ENCODE measurements at places on chromosomes 5 and 9. TPM values are rescaled to one million over a fixed set of nuclear protein-coding genes. Genes with fewer than 3 reads are reported as not detected.
A peak's percentile ranks its signal among the peaks of the same experiment; 100 is the strongest.

DNA sequence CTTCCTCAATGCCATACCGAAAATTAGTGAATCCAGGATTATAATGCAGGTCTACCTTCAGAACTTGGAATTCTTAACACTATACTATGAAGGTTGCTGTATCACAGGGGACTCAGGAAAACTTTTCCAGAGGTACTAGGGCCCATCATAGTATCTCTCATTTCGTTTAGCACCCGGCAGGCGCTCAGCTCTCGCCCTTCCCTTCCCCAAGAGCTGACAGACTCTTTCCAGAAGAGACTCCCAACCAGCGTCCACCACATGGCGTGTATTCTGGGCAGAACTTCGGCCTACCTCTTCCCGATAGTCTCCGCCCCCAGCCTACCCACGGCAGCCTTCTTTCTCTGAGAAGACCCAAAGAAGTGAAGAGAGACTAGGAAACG, 271 bp downstream of the NOL8 start:
- peak overlapping the region; percentile 89 for H3K27ac ChIP-seq
- no peak for DNase-seq
- H3K27me3 ChIP-seq: no peaks in the 10 kb centered on the region
- H3K4me3 ChIP-seq: peak overlapping the region; percentile 67
- peaks cover 12% of the 10 kb centered on the region for H3K36me3 ChIP-seq

- no peaks in the 10 kb centered on the region for H3K36me3 ChIP-seq
- peaks cover 1% of the 10 kb centered on the region for H3K27me3 ChIP-seq
- DNase-seq: no peak
- H3K4me1 ChIP-seq: no peaks in the 10 kb centered on the region
- H3K4me3 ChIP-seq: no peak overlapping the region
- H3K27ac ChIP-seq: no peak overlapping the region
Observed at GRCh38 chr5:133387091-133387490, 225.2 kb downstream of the FSTL4 start.

DNA sequence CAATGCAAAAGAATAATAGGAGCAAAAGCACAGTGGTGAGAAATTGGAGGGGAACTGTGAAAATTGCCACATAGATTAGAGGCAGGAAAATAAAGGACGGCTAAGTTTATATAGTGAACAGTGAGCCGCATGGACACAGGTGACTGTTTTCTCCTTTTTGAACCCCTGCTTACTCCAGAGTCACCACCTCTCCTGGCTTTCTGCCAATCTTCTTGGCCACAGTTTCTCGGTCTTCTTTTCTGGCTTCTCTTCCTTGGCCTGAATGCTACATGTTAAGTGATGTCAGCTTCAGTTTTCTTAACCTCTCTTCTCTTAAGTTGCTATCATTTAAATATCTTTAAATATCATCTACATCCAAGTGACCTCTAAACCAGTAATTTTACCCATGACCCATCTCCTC, 47.3 kb upstream of the CDKN2B start:
- no peak for DNase-seq
- H3K36me3 ChIP-seq: no peaks in the 10 kb centered on the region
- H3K4me1 ChIP-seq: peaks cover 21% of the 10 kb centered on the region
- no peak overlapping the region for H3K4me3 ChIP-seq
- no peaks in the 10 kb centered on the region for H3K27me3 ChIP-seq
- H3K27ac ChIP-seq: no peak overlapping the region

- H3K27me3 ChIP-seq: no peaks in the 10 kb centered on the region
- H3K36me3 ChIP-seq: no peaks in the 10 kb centered on the region
- no peak overlapping the region for H3K4me3 ChIP-seq
- DNase-seq: no peak
- no peaks in the 10 kb centered on the region for H3K4me1 ChIP-seq
Observed at GRCh38 chr9:70795841-70796240, 325.6 kb downstream of the TRPM3 start.

DNA sequence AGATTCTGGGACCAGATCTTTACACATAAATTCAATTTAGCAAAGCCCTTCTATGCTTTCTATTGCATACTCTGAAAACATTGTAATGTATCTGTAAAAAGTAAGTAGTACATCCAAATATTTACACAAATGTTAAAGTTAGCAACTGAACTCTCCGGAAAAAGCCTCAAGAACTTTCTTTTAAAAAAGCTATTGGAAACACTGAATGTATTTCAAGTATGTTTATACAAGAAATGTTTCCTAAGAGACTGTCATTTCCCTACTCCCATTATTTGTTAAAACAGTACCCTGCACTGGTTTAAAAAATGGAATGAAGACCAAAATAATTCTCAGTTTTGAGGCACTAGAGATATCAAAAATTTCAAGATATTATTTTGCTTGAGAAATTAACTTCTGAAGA, 44.8 kb upstream of the TRIM36 start:
- H3K4me3 ChIP-seq: no peak overlapping the region
- no peaks in the 10 kb centered on the region for H3K4me1 ChIP-seq
- H3K36me3 ChIP-seq: no peaks in the 10 kb centered on the region
- no peak overlapping the region for H3K27ac ChIP-seq

- no peaks in the 10 kb centered on the region for H3K4me1 ChIP-seq
- H3K27ac ChIP-seq: no peak overlapping the region
- DNase-seq: no peak
- no peak overlapping the region for H3K4me3 ChIP-seq
- no peaks in the 10 kb centered on the region for H3K27me3 ChIP-seq
- no peaks in the 10 kb centered on the region for H3K36me3 ChIP-seq
Observed at GRCh38 chr5:53893626-53894025, 333.2 kb downstream of the NDUFS4 start.

DNA sequence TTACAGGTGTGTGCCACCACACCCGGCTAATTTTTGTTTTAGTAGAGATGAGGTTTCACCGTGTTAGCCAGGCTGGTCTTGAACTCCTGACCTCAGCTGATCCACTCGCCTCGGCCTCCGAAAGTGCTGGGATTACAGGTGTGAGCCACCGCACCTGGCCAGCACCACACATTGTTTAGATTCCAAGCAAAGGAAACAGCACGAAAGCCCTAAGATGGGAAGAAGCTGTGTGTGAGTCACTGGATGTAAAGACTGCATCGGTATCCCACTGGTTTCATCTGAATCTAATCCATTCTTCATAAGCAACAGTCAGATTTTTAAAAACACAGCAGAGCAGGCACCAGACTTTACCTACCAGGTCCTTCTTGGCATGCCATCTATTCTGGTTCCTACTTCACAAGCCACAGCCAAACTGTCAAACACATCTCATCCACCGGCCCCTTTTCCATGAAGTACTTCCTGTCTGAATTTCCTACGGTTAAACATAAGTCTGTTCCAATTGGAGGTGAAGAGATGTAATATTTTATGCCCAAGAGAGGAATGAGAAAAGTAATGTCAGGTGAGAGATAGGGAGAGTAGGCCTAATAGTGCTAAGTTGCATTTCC, 17.4 kb downstream of the UBTD2 start:
- H3K36me3 ChIP-seq: no peaks in the 10 kb centered on the region
- no peak overlapping the region for H3K4me3 ChIP-seq
- no peak overlapping the region for H3K27ac ChIP-seq
- peak; percentile 21 for DNase-seq

- no peak overlapping the region for H3K27ac ChIP-seq
- no peak overlapping the region for H3K4me3 ChIP-seq
- no peaks in the 10 kb centered on the region for H3K27me3 ChIP-seq
- H3K36me3 ChIP-seq: peaks cover 4% of the 10 kb centered on the region
- peaks cover 2% of the 10 kb centered on the region for H3K4me1 ChIP-seq
Observed at GRCh38 chr5:64759960-64760660, 8.4 kb downstream of the SREK1IP1 start.

DNA sequence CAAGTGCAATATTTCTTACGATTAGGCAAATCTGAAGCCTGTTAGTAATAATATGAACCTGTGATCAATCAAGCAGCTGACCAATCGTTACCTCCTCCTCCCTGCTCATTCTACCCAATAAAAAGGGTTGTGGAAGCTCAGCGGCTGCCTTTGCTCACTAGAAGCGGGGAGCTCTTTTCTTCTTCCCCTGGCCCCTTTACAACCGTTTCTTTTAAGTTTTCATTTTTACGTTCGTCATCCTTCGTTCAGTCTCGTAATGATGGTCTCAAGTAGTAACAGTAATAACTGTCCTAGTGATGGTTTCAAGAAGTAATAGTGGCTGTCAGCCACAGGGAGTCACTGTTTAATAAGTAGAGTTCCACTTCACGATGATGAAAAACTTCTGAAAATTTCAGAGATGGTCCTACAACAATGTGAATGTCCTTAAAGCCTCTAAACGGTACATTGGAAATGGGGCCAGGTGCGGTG, 6.2 kb downstream of the UGT3A2 start:
- H3K27me3 ChIP-seq: no peaks in the 10 kb centered on the region
- DNase-seq: no peak
- no peaks in the 10 kb centered on the region for H3K4me1 ChIP-seq
- H3K36me3 ChIP-seq: no peaks in the 10 kb centered on the region
- no peak overlapping the region for H3K4me3 ChIP-seq

DNA sequence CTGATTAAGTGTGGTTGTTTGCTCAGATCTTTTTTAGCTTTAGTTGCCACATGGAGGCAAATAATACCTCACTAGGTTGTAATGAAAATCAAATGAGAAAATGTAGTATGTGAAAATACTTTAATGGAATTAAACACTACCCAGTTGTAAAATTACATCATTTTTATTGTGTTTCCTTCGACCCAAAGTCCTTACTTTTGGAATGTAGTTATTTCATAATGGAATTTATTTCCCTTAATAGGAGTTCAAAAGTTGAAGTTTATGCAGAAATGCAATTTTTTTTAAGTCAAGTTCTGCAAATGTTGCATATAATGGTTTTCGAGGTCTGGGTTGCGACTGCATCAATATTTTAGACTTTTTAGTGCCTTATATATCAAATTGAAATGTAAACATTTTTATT, 31.0 kb downstream of the TNPO1 start:
- peak overlapping the region; percentile 97 for H3K4me3 ChIP-seq
- peaks cover 57% of the 10 kb centered on the region for H3K4me1 ChIP-seq
- no peaks in the 10 kb centered on the region for H3K27me3 ChIP-seq
- DNase-seq: no peak

GRCh38 chr5:884345-885126, 8.1 kb downstream of the BRD9 start:
- H3K27me3 ChIP-seq: no peaks in the 10 kb centered on the region
- no peak for DNase-seq
- peaks cover 14% of the 10 kb centered on the region for H3K36me3 ChIP-seq
- no peak overlapping the region for H3K27ac ChIP-seq
- H3K4me1 ChIP-seq: no peaks in the 10 kb centered on the region

DNA sequence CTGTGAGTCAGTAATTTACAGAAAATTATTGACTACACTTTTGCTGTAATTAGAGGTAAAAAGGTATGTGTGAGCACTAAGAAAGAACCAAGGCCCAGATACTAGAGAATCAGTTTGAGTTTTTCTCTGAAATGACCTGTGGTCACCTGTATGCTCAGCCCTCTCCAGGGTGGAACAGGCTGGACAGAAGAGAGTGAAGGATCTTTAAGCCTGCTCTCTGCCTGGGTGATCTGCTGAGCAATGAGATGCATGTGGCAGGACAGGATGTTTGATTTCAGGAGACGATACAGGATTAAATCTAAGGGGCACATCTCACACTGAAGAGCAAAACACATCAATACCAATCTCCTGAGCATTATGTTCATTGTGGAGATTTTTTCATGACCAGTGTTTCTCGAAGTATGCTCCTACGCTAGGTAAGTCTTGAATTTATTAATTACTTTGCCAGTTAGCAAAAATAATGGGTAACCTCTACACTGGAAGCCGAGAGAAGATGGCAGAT, 25.5 kb downstream of the HMGCR start:
- no peaks in the 10 kb centered on the region for H3K27me3 ChIP-seq
- H3K4me3 ChIP-seq: no peak overlapping the region
- no peak overlapping the region for H3K27ac ChIP-seq

DNA sequence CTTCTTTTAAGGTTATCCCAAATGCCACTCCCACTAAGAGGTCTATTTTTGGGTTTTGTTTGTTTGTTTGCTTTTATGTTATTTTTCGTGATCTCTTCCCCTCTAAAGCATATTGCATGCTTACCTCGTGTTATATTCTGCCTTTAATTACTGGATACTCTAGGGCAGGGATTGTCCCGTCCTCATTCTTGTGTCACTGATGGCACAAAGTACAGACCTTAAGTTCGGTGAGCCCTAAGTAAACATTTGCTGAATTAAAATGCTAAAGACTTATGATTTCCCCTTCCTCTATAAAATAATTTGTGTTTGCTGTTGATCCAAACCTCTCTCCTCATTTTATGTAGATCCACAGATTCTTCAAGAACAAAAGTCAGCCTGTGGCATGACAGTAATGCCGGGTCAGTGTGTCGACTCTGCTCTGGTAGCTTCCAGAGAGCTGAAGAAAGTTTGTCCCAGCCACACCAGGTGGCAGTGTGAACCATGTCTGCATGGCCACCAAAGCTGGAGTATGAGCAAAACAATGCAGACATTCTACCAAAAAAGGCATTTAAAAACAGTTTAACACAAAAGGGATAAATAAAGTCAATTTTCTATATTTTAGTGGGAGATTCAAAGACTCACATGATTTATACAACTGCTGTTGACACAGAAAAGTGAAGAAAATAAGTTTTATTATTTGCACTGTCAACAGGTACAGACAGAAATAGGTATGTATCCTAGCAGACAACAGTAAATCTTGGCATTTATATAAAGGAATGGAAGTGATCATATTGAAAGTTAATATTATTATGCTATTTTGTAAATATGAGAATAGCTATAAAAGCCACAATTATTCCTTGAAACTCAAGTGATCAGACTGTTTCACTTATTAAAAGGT, 17.9 kb upstream of the POC5 start:
- peaks cover 3% of the 10 kb centered on the region for H3K27me3 ChIP-seq
- H3K27ac ChIP-seq: no peak overlapping the region
- DNase-seq: no peak

DNA sequence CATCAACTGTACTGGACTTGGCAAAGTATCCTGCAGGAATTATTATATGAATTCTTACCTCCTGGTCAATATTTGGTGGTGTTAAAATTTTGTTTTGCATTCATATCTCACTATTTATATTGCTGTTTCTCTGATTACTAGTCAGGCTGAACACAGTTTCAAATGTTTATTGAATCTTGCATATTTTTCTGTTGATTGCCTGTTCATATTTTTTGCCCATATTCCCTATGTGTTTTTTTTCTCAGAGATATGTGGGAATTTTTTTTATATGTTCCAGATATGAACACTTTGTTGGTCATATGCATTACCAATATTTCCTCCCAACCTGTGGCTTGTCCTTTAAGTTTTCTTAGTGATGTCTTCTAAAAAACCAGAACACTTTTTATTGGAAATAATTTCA, 148.9 kb upstream of the GRHPR start:
- no peaks in the 10 kb centered on the region for H3K27me3 ChIP-seq
- no peaks in the 10 kb centered on the region for H3K4me1 ChIP-seq
- H3K27ac ChIP-seq: no peak overlapping the region
- no peak for DNase-seq
- H3K4me3 ChIP-seq: no peak overlapping the region
- H3K36me3 ChIP-seq: no peaks in the 10 kb centered on the region

ADGRD2 gene
- total RNA-seq: not detected

EIF4E1B gene
- not detected for total RNA-seq

MARCOL gene
- total RNA-seq: not detected

C1QTNF2 gene
- total RNA-seq: not detected

PAEP gene
- not detected for total RNA-seq

PTGER4 gene
- total RNA-seq: 23.6 TPM
